Renal cortex interstitium (tissue), 15 donors: ENCODE measurements at places on chromosomes 6 and 20.
A peak's percentile ranks its signal among the peaks of the same experiment; 100 is the strongest.

DNA sequence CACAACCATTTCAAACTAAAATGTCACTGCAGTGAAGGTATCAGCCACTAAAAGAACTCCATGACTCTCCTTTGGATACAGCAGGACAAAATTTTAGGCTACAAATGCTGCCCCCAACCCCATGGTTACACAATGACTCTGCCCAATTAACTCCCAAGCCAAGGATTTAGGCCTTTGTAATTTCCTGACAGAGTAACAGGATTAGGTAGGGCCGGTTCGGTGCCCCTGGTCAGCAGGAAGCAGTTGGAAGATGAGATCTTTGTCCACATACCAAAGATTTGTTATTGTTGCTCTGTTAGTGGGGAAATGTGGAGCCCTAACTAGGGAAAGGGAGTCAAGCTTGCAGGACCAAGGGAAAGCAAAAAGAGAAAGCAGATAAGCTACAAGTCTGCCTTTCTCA, 26.7 kb upstream of the RIPK1 start:
- DNase-seq, result no peak

GRCh38 chr20:47677635-47678453, 107.4 kb downstream of the SULF2 start:
- DNase-seq, result peak; percentile 45

- DNase-seq, result no peak
Measured at GRCh38 chr6:122151066-122151465, 248.4 kb upstream of the HSF2 start.

DNA sequence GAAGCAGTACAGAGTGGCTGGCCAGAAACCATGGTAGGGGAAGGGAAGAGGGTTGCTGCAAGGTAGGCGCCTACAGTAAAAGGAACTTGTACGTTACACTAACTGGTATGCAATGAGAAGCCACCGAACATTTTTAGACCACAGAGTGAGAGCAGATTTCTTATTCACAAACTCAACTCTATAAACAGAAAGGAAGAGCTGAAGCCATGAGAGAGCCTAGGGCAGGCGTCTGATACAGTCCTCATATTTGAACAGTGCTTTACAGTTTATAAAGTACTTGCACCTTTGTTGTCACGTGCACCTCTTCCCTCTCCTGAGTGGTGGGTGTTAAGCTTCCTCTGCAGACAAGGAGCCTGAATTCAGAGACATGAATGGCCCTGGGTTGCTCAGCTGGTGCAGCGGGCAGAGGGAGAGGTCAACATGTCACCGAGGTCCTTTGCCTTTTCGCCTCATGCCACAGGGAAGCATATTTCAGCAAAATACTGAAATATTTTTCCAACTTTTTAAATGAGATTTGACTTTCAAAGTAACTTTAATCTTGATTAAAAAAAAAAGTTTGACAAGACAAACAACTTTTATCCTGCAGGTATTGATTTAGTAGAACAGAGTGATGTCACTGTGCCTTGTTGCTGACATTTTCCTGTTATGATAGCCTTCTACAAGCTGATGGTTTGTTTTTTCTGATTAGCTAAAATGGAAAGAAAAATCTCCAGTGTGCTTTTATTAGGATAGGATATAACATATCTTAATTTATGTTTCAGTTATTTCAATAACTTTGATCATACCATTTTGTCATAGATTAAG, 23.8 kb downstream of the UST start:
- DNase-seq, result no peak
